Fibroblast of skin of left biceps (primary cell): ENCODE measurements at places on chromosomes 4 and X.

DNA sequence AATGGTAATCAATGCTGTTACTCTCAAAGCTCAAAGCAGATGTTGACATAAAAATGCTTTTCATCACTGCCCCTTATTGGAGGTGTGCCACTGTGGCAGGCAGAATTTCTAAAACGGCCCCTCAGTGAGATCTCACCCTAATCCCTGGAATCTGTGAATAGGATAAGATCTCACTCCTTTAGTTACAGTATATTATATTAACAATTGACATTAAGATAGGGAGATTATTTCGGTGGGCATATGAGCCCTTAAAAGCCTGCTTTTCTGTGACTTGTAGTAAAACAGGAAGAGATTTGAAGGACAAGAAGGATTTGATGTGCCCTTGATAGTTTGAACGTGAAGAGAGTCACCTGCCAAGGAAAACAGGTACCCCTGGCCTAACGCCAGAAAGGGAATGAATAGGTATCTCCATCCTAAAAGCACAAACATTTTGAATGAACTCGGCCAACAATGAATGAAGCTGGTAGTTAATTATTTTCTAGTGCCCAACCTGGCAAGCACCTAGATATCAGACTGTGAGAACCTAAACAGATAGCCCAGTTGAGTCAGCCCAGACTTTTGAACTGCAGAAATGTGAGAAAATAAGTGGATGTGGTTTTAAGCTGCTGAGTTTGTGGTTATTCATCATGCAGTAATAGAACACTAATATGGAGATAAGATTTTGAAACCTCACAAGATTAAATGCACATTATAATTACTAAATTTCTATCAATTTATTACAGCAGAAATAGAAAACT lies 881.6 kb downstream of the PCDH18 start:
- no peak for DNase-seq

DNA sequence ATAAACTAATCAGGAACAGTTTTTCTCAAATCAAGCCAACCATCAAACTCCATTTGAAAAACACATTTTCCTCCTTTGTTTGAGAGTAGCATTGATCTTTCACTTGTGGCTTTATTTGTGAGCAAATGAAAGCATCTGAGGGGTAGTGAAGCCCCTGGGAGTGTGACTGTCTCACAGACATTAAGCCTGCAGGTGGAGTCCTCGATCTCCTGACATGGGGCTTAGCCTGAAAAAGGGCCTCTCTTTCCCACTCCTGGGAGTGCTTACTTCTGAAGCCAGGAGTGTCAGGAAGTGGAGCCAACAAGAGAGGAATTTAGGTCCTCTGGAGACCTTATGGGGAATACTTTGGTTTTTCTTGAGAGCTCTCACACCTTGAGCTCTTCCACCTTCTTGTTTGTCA lies 158.2 kb upstream of the SFRP2 start:
- no peak for DNase-seq

GRCh38 chrX:148310426-148311165 lies 189.8 kb upstream of the AFF2 start:
- DNase-seq: no peak

- no peak for DNase-seq
These were observed 17.6 kb downstream of the OFD1 start for GRCh38 chrX:13752141-13752540.

DNA sequence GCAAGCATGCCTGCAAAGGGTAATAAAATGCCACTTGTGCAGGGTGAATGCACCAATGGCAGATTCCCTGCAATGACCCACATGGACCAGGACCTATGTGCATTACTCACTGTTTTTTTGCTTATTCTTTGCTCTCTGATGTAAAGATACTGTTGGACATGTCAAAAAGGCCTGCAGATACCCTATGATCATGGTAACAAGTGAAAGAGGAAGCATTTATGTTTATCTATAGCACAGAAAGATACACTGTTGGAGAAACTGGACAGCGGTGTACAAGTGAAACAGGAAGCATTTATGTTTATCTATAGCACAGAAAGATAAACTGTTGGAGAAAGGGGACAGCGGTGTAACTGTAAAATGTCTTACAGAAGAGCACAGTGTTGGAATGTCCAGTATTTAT lies 127.5 kb downstream of the PAPSS1 start:
- DNase-seq: no peak

DNA sequence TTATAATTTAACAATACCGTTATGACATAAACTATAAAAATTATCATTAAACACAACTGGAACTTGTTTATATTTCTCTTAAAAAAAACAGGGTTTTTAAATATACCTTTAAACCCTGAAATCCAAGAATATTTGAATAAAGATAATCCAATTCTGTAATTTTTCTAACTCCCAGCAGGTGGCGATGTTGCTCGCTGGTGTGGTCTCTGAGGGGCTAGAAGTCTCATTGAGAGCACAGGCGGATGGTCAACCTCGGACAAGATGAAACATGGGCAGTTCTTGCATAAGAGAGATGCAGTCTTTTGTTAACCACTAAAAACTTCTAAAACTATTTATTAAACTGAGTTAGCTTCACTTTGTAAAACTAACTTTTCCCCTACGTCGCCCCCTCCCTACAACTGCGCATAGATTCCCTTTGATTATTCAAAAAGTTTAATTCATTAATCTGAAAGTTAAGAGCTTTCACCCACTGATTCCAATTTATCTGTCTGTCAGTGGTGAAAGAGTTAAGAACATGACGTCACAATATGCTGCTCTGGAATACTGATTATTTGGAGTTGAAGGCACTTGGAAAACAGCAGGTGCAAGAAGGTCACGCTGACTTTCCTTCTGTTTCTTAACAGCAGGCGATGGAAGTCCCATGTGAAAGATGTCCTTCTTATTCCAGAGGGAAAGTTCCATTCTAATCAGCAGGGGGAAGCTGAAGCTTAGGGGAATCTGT lies 29.5 kb downstream of the DMP1 start:
- peak; percentile 12 for DNase-seq

- DNase-seq: no peak
These were observed 96.0 kb downstream of the TENM3 start for GRCh38 chr4:182339221-182339641.

GRCh38 chr4:3252831-3253641 lies 4.1 kb downstream of the MSANTD1 start:
- no peak for DNase-seq

GRCh38 chrX:40570346-40571093 lies 10.2 kb upstream of the ATP6AP2 start:
- DNase-seq: no peak

GRCh38 chr4:99221980-99222379 lies 2.9 kb upstream of the ADH6 start:
- DNase-seq: no peak

- DNase-seq: no peak
These were observed 76.7 kb downstream of the CPEB2 start for GRCh38 chr4:15078682-15079642.

GRCh38 chr4:78355306-78355705 lies 196.3 kb upstream of the ANXA3 start:
- DNase-seq: peak; percentile 17

- DNase-seq: no peak
These were observed 1.0 kb downstream of the SLITRK4 start for GRCh38 chrX:143634663-143635455.

DNA sequence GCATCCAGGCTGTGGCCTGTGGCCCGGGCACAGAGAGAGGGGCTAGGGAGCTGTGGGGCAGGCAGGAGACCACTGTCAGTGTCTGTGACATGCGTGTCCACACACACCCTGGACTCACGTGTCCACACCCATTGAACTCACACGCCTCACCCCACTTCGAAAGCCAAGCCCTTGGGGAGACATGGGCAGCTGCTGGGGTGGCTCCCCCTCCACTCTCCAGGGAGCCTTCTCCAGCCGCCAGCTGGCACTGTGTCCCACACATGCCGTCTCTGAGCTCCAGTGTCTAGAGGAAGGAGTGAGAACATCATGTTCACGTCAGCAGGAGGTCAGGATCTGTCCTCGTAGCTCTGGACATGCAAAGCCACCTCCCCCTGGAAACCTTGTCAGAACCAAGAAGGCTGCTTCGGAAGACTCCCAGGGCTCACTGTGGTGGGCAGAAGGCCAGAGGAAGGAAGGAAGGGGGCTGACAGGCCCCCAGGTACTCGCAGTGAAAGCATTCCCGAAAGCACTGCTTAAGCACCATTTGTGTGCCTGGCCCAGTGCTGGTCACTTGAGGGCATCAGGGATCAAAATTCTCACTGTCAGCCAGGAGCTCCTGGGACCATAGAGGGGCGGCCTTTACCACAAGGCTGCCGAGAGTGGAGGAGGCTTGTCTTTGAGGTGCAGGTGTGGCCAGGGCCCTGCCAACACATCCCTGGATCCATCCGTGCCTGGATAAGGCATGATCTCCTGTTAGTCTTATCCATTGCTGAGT lies 61.4 kb downstream of the HTRA3 start:
- DNase-seq: no peak

DNA sequence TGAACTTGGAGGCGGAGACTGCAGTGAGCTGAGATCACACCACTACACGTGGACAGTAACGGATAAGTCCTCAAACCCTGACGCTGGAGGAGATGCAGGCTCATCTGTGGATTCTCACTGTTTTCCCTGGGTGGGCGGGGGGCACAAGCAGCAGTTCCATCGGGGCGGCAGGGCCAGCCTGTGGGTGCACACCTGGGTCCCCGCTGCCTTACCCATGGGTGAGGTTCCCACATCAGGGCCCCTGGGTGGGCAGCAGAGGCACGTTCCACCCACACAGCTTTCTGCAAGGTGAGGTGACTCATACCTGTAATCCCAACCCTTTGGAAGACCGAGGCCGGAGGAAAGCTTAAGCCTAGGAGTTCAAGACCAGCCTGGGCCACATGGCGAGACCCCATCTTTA lies 56.6 kb upstream of the MXD4 start:
- no peak for DNase-seq

GRCh38 chr4:110034026-110034393 lies 121.3 kb downstream of the EGF start:
- DNase-seq: no peak

GRCh38 chr4:76963131-76963750 lies 13.7 kb downstream of the SEPTIN11 start:
- no peak for DNase-seq

DNA sequence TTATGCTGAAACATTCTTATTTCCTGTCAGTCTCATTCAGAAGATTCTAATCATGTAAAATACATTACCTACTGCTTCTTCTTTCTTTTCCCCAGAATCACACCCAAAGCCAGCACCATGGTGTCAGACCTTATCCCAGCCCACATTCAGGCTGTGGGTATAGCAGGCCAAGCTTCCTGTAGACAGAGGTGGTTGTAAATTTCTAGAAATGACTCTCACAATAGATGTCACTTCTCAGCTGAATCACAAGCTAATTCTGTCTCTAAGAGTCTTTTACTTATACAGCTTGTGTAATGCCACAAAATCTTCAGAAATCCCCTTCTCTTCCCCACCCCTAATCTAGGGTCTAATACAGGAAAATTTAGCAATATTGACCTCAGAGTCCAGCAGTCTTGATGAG lies 239.6 kb downstream of the PARM1 start:
- no peak for DNase-seq

DNA sequence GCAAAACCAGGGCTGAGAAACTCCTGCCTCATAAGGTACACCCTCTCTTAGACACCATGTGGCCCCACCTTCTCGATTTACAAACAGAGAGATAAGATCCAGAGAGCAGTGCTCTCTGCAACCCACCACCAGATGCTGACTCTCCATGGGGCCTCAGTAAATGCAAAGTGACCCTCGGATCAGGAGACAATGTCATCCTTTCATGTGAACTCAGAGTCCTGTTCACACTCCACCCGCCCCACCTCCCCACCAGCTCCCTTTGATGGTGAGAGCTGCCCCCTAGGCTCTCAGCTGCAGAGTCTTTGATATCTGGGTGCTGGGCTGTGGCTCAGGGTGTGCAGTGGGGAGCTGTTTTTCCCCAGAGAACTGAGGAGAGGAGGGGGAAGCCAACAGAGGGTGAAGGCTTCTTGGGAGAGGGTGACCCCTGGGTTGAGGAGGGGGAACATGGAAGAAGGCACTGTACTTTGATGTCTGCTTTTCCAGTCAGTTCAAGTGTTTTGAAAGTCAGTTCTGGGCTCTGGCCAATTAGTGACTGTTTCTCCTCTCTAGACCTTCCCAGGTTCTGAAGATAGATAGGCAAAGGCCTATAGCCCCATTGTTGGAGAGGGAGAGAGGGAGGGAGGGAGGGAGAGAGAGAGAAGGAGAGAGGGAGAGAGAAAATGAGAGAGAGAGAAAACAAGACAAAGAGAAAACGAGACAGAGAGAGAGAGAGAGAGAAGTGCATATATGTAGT lies 88.2 kb downstream of the SCD5 start:
- no peak for DNase-seq

DNA sequence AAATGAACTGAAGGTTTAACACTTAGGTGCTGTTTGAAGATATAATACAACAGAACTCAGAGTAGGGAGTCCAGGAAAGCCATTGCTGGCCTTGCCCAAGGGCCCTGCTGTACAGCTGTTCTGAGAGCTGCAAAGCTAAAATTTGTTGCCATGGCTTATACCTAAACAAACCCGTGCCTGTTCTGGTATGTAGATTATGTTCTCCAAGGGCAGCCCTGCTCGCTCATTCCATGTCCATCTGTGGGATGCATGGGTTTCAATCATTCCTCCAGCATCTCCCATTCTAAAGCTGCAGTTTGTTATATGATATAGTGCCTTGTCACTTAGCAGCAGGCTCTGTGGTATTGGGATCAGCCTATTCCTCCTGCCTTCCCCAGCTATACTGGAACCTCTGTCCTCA lies 80.8 kb upstream of the BMPR1B start:
- DNase-seq: no peak

DNA sequence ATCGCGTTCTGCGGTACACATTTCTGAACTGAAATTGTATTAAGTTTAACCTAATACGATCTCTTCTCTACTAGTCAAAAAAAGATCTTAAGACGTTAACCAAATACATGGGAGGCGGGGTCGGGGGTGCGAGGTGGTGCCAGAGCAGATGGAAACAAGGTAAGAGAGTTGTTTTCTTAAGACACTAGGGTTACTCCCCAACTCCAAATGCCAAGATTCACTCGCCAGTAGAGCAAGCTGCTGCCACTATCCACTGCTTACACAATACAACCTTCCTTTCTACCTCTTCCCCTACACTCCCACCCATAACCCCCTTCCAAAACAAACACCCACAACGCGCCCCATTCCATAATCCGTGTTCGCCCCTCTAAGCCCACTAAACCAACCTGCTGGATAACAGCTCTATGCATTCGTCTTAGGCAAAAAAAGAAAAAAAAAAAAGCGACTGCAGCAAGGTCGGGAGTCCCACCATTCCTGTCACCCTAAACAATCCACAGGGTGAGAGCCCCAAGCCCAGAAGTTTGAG lies 1.3 kb downstream of the LCORL start:
- no peak for DNase-seq

GRCh38 chr4:12692815-12693214 lies 791.3 kb downstream of the RAB28 start:
- DNase-seq: no peak

GRCh38 chr4:176767183-176767582 lies 25.5 kb downstream of the VEGFC start:
- DNase-seq: no peak

- no peak for DNase-seq
These were observed 1881.7 kb downstream of the PCDH7 start for GRCh38 chr4:32601848-32602247.

- no peak for DNase-seq
These were observed 395.2 kb downstream of the SPOCK3 start for GRCh38 chr4:166838975-166839614.

- DNase-seq: no peak
These were observed 4.3 kb downstream of the AMTN start for GRCh38 chr4:70522626-70523025.
